ENCODE measurements at places on chromosomes 4 and X.

GRCh38 chr4:188695261-188695660, 556.0 kb downstream of the TRIML1 start:
- DNase-seq: no peak

- no peak for DNase-seq
Observed at GRCh38 chr4:26113339-26113940, 199.4 kb downstream of the SMIM20 start.

DNA sequence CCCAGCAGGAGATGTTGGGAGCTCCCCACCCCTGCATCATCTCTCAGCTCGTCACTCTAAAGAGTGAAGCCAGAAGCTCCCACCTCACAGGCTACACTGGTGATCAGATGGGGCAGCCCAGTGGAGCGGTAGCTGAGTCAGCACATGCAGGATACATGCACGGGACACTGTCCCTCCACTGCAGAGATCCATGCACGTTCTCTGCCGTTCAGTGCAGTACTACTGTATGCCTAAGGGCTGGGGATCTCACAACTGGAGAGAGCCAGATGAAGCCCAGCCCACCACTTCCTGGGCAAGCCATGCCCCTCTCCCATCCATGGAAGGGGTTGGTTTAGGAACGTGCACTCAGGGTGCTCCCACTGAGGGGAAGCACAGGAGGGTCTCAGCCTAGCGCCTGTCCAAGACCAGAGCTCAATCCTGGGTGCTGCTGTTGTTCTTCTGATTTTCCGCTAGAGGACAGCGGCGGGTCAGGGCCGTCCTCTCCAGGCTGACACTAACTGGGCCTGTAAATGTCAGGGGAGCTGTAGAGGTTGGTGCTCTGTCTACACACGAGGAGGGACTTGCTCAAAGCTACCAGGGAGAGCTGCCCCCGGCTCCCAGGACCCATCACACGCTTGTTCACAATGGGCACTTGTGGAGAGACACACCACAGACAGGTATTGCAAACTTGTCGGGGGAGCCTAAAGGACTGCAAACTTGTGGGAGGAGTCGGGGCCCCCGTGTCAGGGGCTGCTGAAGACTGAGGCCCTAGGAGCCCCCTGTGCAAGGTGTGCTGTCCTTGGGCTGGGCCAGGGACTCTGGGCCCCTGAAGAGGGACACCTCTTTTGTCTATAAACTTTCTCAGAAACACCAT, 18.2 kb upstream of the ABLIM2 start:
- no peak for DNase-seq

- DNase-seq: no peak
Observed at GRCh38 chrX:55783723-55784122, 66.2 kb downstream of the RRAGB start.

DNA sequence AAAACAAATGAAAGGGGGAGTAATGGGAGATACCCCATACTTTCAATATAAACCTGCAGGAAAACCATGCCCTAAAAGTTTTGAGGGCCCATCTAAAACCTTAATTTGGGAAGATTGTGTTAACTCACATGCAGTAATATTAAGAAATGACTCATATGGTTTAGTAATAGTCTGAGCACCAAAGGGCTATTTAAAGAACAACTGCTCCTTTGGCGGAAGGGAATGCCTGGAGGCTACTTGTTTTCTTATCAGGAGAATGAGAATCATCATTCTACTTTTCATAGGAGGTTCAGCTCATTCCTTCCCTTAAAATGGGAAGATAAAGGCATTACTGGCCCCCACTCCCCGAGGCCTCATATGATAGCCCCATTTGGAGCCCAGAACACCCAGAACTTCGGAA, 47.6 kb downstream of the SPIN3 start:
- no peak for DNase-seq

- no peak for DNase-seq
Observed at GRCh38 chr4:40425799-40426574, 90.9 kb downstream of the CHRNA9 start.

DNA sequence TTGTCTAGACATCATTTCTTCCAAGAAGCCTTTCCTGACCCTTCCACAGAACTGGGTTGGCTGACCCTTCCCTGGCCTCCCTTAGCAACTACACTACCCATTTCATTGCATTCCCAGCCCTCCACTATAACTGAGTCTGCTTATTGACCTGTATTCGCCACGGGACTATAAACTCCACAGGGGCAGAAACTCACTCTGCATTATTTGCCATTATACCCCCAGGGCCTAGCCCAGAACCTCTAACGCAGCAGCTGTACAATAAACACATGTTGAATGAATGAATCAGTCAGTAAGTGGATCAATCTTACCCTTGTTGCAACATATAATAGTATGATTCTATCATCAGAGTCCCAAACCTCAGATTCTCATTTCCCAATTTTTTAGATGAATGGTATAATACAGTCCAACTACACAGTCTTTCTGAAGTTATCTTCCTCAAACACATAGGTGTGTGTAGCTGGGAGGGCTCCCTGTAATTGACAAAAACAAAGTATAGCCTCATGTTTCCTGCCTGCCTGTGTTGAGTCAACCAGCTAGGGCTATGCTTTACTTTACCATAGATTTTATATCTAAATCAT, 209.3 kb downstream of the CHIC2 start:
- no peak for DNase-seq

DNA sequence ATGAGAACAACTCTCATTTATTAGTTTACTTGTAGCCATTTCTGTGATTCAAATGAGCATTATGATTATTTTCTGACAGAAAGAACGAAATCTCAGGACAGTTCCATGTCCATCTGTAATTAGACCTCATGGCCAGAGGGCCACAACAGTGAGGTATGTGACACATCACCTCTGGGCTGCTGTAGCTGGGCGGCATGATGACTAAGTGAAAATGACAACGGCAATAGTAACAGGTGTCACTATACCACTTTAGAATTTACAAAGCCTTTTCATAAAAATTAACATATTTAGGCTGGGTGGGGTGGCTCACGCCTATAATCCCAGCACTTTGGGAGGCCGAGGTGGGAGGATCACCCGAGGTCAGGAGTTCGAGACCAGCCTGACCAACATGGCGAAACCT, 252.6 kb downstream of the CBR4 start:
- no peak for DNase-seq

GRCh38 chr4:57061395-57061794, 48.8 kb downstream of the IGFBP7 start:
- no peak for DNase-seq
